ENCODE measurements at places on chromosomes 3 and 15.

DNA sequence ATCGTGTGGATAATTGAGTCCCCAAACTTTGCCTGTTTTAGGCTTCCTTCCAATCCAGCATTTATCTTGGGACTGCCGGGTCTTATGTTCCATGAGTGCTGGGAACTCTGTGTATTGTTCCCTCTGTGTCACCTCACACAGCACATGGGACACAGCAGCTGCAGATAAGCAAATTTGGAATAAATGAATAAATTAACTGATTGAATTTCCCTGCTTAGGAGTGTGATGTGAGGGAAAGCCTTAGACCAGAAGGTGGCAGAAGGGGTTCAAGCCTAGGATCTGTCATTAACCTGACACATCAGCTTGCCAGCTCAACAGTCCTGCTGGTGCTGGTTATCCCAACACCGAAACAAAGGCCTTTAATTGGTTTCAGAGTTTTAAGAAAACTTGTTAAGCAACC is 114.3 kb downstream of the OXSM start:
- no peak overlapping the region for H3K4me3 ChIP-seq
- H3K36me3 ChIP-seq, result no peaks in the 10 kb centered on the region
- peaks cover 4% of the 10 kb centered on the region for H3K4me1 ChIP-seq
- H3K27me3 ChIP-seq, result no peaks in the 10 kb centered on the region
- H3K27ac ChIP-seq, result no peak overlapping the region

DNA sequence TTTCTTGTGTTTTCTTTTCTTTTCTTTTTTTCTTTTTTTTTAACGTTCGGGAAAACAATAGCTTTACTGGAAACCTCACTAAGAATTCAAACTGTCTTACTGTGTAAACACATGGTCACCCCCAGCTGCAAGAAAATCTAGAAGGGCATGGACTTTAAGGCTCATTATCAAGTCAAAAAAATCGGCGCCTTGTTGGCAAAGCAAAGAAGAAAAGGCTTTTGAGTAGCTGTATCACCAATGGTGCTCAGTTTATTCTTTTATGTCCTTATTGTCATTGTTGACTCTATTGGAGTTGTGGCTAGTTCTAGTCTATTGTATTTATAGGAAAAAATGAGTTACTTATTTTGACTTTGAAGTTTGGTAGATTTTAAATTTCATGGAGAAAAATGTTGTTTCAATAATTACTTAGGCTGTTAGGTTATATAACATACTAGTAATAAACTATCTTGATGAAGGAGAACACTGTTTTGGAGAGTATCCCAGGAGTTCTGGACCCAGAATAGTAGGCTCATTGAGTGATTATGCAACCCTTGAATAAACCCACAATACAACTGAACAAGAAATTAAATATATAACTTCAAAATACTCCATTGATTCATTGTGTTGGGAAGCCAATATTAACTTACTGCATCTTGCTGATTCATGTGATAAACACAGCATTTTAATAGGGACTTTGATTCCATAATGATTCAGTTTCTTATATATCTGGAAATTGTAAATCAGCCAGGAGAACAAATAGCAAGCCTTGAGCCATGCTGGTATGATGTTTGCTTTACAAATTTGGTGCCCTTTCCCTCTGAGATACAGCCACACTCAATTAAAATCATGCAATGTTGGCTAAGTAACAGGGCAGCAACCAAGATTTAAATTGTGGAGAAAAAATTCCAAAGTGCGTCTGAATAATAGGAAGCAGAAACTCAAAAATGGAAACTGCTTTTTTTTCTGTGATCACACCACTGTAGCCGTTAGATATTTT is 27.8 kb upstream of the GOLIM4 start:
- no peak for DNase-seq
- no peaks in the 10 kb centered on the region for H3K27me3 ChIP-seq
- no peaks in the 10 kb centered on the region for H3K4me1 ChIP-seq
- H3K36me3 ChIP-seq, result no peaks in the 10 kb centered on the region
- no peak overlapping the region for H3K27ac ChIP-seq
- H3K4me3 ChIP-seq, result no peak overlapping the region

- peaks cover 13% of the 10 kb centered on the region for H3K36me3 ChIP-seq
- DNase-seq, result no peak
- no peak overlapping the region for H3K4me3 ChIP-seq
- peaks cover 51% of the 10 kb centered on the region for H3K4me1 ChIP-seq
Observed at GRCh38 chr3:45547764-45548680, 46.5 kb upstream of the LIMD1 start.

- H3K27me3 ChIP-seq, result no peaks in the 10 kb centered on the region
- peaks cover 6% of the 10 kb centered on the region for H3K4me1 ChIP-seq
- H3K36me3 ChIP-seq, result no peaks in the 10 kb centered on the region
- H3K27ac ChIP-seq, result no peak overlapping the region
- no peak overlapping the region for H3K4me3 ChIP-seq
Observed at GRCh38 chr3:154684440-154684839, 254.4 kb upstream of the GPR149 start.

- H3K4me1 ChIP-seq, result no peaks in the 10 kb centered on the region
- no peak for DNase-seq
- H3K4me3 ChIP-seq, result no peak overlapping the region
- peaks cover 20% of the 10 kb centered on the region for H3K27me3 ChIP-seq
Observed at GRCh38 chr3:147418371-147418781, 9.2 kb downstream of the ZIC1 start.

DNA sequence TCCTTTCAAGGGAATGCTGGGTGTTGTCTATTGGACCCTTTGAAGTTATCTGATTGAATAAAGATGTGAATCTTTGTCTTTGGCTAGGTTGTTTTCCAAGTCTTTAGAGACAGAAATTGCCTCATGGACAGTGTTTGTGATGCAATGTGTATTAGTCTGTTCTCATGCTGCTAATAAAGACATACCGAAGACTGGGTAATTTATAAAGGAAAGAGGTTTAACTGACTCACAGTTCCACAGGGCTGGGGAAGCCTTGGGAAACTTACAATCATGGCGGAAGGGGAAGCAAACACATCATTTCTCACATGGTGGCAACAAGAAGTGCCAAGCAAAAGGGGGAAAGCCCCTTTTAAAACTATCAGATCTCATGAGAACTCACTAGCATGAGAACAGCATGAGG is 88.8 kb upstream of the PLXND1 start:
- H3K27ac ChIP-seq, result peak overlapping the region; percentile 81
- H3K27me3 ChIP-seq, result no peaks in the 10 kb centered on the region
- H3K4me3 ChIP-seq, result no peak overlapping the region

- no peak overlapping the region for H3K27ac ChIP-seq
- peak overlapping the region; percentile 43 for H3K4me3 ChIP-seq
- peaks cover 25% of the 10 kb centered on the region for H3K4me1 ChIP-seq
- no peak for DNase-seq
- H3K27me3 ChIP-seq, result peaks cover 13% of the 10 kb centered on the region
- peaks cover 7% of the 10 kb centered on the region for H3K36me3 ChIP-seq
Observed at GRCh38 chr3:180036092-180036670, 556 bp downstream of the PEX5L start.

- H3K4me1 ChIP-seq, result no peaks in the 10 kb centered on the region
- no peaks in the 10 kb centered on the region for H3K36me3 ChIP-seq
- H3K27me3 ChIP-seq, result no peaks in the 10 kb centered on the region
- H3K27ac ChIP-seq, result no peak overlapping the region
Observed at GRCh38 chr3:16468002-16468335, 45.5 kb downstream of the RFTN1 start.

- no peak overlapping the region for H3K4me3 ChIP-seq
- no peak for DNase-seq
- H3K27me3 ChIP-seq, result no peaks in the 10 kb centered on the region
- peaks cover 5% of the 10 kb centered on the region for H3K4me1 ChIP-seq
- no peaks in the 10 kb centered on the region for H3K36me3 ChIP-seq
- no peak overlapping the region for H3K27ac ChIP-seq
Observed at GRCh38 chr3:185878920-185879319, 54.1 kb upstream of the IGF2BP2 start.

DNA sequence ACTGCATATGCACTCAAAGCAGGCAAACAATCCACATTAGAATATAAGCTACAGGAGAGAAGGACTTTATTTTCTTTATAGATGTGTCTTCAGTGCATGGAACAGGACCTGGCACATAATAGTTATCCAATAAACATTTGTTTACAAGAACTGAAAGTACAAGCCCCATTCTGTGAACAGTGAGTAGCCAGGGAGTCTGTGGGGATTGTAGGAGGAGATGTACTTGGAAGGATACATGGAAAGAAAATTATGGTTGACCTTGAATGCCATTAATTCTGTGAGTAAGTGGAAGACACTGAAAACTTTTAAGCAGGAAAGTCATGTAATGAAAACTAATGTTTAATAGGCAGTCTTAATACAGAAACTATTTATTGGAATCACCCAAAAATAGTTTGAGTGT is 28.3 kb downstream of the MASP1 start:
- no peak for DNase-seq
- peaks cover 5% of the 10 kb centered on the region for H3K4me1 ChIP-seq
- no peak overlapping the region for H3K4me3 ChIP-seq
- no peaks in the 10 kb centered on the region for H3K36me3 ChIP-seq

DNA sequence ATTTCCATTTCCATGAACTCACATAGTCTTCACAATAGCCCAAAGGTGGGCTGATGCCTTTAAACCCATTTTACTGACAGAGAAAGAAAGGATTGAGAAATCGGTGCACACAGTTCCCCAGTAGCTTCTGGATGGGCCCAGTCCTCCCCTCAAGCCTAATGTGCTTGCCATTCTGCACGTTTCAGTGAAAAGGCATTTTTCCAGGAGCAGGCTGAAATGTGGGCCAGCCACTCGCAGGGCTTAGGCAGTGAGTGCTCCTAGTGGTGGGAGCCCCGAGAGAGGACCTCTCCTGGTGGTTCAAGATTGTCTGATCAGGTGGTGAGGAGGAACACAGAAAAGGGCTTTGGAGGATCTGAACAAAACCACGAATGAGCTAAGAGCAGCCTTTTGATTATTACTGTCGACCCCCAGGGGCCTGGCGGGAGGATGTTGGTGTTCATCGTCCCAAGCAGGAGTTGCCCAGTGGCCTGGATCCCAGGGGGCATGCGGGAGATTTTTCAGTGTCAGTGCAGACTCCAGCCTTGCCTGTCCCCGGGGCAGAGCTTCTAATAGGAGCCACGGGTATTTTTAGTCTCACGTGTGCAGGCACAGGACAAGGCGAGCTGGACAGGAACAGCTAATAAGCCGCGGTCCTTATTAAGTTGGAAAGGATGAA is 8.7 kb upstream of the KY start:
- no peak overlapping the region for H3K27ac ChIP-seq
- no peaks in the 10 kb centered on the region for H3K4me1 ChIP-seq
- H3K4me3 ChIP-seq, result no peak overlapping the region
- H3K36me3 ChIP-seq, result no peaks in the 10 kb centered on the region

GRCh38 chr15:47817969-47818548 is 100.8 kb downstream of the SEMA6D start:
- peaks cover 31% of the 10 kb centered on the region for H3K4me1 ChIP-seq
- no peaks in the 10 kb centered on the region for H3K27me3 ChIP-seq
- no peak overlapping the region for H3K27ac ChIP-seq
- no peak for DNase-seq
- H3K36me3 ChIP-seq, result no peaks in the 10 kb centered on the region
- H3K4me3 ChIP-seq, result no peak overlapping the region

GRCh38 chr3:153144071-153144470 is 18.0 kb upstream of the RAP2B start:
- no peaks in the 10 kb centered on the region for H3K27me3 ChIP-seq
- H3K4me3 ChIP-seq, result no peak overlapping the region
- no peaks in the 10 kb centered on the region for H3K36me3 ChIP-seq
- H3K27ac ChIP-seq, result peak overlapping the region; percentile 90
- no peak for DNase-seq
- peaks cover 33% of the 10 kb centered on the region for H3K4me1 ChIP-seq

GRCh38 chr3:17407576-17407975 is 334.9 kb downstream of the TBC1D5 start:
- no peak overlapping the region for H3K4me3 ChIP-seq
- no peaks in the 10 kb centered on the region for H3K4me1 ChIP-seq
- no peak for DNase-seq
- H3K27ac ChIP-seq, result no peak overlapping the region
- H3K27me3 ChIP-seq, result no peaks in the 10 kb centered on the region

GRCh38 chr15:49084285-49084570 is 38.0 kb upstream of the SECISBP2L start:
- H3K4me1 ChIP-seq, result no peaks in the 10 kb centered on the region
- H3K4me3 ChIP-seq, result no peak overlapping the region
- no peak overlapping the region for H3K27ac ChIP-seq
- no peaks in the 10 kb centered on the region for H3K27me3 ChIP-seq
- no peak for DNase-seq
- H3K36me3 ChIP-seq, result no peaks in the 10 kb centered on the region

DNA sequence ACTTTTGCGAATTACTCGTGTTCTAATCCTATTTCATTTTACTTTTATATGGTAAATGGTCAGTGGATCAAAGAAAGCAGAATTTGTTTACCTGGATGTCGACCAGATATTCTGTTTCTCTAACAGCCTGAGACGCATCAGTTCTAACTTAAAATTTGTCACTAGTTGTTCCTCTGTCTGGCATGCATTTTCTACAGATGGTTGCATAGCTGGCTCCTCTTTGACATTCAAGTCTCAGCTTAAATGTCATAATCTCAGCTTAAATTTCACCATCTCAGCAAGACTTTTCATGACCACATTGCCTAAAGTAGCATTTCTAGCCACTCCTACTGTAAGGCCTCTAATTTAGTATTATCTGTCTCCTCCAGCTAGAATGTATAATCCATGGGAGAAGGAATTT is 609.3 kb downstream of the AGBL1 start:
- H3K27me3 ChIP-seq, result peaks cover 9% of the 10 kb centered on the region
- no peak overlapping the region for H3K4me3 ChIP-seq
- H3K36me3 ChIP-seq, result no peaks in the 10 kb centered on the region
- H3K4me1 ChIP-seq, result no peaks in the 10 kb centered on the region

DNA sequence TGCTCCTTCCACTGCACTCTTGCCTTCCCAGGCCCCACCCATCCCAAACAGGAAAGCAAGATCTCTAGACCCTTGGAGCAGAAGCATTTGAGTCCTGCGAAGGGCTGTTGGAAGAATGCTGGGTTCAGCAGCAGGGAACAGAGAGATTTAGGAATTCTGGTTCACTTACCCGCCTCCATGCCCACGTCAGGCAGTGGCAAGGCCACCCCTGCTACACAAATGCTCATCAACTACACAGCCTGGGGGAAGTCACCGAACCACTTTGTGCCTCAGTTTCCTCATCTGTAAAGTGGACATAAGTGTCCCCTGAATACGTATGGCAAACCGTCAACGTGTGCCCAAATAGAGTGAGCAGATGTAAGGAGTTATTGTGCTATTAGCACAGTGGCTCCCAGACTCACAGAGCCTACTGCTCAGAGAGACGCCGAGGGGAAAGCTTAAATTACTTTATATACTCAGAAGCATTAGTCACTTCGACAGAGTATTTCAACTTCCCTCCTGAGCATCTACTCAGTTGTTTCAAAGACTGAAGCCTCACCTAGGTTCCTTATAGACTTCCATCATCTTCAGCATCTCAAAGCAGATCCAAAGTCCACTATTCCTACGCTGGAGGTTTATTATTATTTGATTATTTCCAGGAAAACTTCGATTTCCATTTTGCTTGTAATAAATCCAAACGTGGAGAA is 905 bp downstream of the HOMER2 start:
- peak overlapping the region; percentile 61 for H3K4me3 ChIP-seq
- no peaks in the 10 kb centered on the region for H3K27me3 ChIP-seq
- H3K4me1 ChIP-seq, result no peaks in the 10 kb centered on the region
- H3K27ac ChIP-seq, result no peak overlapping the region
- no peak for DNase-seq

All from MCF 10A (cell line).